ENCODE measurements at places on chromosomes 7 and 10.

GRCh38 chr10:18158773-18159265, 18.6 kb downstream of the CACNB2 start:
- DNase-seq, result no peak

- DNase-seq, result no peak
These were observed 281.1 kb upstream of the KLF14 start for GRCh38 chr7:131014906-131015656.

DNA sequence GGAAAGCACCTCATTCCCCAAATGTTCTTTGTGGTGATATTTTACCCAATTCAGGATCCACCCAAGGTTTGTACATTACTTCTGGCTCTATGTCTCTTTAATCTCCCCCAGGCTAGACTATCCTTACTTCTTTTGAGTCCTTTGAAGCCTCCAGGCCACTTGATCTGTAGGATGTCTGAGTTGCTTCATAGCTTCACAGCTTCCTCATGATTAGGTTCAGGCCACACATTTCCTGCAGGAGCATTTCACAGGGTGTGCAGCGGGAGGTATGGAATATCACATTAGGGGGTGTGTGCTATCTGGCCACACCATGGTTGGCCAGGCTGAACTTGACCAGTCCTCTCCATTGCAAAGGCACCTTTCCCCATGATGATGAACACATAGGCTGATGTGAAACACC, 18.7 kb downstream of the TSPAN15 start:
- DNase-seq, result no peak

DNA sequence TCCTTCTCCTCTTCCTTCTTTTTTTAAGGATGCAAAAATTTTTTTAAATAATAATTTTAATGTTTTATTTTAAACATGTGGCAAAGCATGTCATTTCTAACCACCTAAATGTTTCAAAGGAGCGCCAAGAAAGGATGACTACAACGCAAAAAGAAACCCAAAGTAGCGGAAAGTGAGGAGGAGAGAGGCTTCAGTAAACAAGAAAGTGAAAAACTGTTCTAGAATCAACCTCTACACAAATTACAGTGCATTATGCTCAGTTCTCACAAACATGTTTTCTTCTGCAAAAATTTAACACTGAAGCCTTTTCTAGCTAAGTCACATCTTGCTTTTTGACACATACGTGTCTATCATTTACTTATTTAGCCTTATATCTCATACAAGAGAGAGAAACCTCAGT, 948.6 kb downstream of the GATA3 start:
- no peak for DNase-seq

GRCh38 chr10:97771055-97771891, 526 bp downstream of the SFRP5 start:
- no peak for DNase-seq

DNA sequence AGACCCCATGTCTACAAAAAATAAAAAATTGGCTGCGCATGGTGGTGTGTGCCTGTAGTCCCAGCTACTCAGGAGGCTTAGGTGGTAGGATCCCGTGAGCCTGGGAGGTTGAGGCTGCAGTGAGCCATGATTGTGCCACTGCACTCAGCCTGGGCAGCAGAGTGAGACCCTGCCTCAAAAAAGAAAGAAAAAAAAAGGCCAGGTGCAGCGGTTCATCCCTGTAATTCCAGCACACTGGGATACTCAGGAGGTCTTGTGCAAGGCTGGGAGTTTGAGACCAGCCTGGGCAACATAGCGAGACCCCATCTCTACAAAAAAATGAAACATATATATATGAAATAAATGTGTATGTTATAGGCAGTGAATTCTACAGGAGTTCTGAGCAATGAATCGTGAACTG, 44.5 kb upstream of the UBE2H start:
- no peak for DNase-seq

DNA sequence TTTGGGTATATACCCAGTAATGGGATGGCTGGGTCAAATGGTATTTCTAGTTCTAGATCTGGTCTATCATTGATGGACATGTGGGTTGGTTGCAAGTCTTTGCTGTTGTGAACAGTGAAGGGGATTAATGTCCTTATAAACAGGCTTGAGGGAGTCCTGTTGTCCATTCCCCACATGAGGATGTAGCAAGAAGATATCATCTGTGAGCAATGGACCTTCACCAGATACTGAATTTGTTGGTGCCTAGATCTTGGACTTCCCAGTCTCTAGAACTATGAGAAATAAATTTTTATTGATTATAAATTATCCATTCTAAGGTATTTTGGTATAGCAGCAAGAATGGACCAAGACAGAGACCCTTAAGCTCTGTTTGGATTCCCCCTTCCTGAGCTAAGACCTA, 72.2 kb upstream of the RELN start:
- no peak for DNase-seq

- DNase-seq, result no peak
These were observed 1.1 kb upstream of the ARHGAP22 start for GRCh38 chr10:48605786-48606529.

DNA sequence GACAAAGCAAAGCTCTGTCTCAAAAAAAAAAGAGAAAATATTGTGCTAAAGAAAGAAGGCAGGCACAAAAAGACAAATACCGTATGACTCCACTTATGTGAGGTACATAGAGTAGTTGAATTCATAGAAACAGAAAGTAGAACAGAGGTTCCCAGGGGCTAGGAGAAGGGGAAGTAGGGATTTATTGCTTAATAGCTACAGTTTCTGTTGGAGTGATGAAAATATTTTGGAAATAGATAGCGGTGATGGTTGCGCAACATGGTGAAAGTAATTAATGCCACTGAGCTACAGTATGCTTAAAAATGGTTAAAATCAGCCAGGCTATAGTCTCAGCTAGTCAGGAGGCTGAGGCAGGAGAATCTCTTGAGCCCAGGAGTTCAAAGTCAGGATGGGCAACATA, 18.5 kb upstream of the NPFFR1 start:
- DNase-seq, result no peak

DNA sequence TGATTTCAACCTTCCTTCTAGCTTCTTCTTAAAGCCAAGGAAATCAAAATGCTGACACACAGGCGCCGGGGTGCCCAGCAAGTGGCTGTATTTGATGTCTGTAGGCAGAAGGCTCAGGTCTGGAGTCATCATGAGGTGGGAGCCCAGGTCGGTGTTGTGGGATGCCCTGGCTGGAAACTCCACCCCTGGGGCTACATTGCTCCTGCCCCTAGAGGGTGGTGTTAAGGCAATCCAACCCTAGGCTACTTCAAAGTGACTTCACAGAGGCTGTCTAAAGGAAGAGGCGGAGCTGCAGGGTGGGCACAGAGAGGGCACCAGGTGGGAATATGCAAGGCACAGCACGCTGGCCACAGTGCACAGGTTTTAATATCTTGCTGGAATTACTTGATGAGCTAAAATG, 200.9 kb downstream of the ADAM12 start:
- DNase-seq, result no peak

GRCh38 chr10:79354141-79354540, 6.9 kb downstream of the PPIF start:
- no peak for DNase-seq

GRCh38 chr10:129594811-129595210, 127.8 kb downstream of the MGMT start:
- no peak for DNase-seq

DNA sequence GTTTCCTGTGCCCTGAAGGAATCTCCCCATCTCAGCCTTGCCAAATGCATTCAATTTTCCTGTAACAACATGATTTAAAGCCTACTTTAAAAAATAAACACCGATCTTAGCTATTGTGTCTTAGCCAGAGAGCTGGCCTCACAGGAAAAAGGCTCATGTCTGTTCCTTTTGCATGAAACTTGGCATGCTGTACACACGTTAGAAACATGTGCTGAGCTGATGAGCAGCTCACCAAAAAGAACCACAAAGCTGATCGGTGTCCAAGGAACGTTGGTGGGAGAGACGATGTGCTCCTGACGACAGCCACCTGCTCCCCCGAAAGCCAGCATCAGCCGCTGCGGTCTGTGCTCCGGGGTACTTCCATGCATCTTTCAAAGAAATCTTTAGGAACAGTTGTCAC, 135.9 kb downstream of the ADARB2 start:
- no peak for DNase-seq

- DNase-seq, result no peak
These were observed 174.2 kb upstream of the INHBA start for GRCh38 chr7:41877118-41877517.

- no peak for DNase-seq
These were observed 156.8 kb upstream of the NFE2L3 start for GRCh38 chr7:25995216-25995615.

DNA sequence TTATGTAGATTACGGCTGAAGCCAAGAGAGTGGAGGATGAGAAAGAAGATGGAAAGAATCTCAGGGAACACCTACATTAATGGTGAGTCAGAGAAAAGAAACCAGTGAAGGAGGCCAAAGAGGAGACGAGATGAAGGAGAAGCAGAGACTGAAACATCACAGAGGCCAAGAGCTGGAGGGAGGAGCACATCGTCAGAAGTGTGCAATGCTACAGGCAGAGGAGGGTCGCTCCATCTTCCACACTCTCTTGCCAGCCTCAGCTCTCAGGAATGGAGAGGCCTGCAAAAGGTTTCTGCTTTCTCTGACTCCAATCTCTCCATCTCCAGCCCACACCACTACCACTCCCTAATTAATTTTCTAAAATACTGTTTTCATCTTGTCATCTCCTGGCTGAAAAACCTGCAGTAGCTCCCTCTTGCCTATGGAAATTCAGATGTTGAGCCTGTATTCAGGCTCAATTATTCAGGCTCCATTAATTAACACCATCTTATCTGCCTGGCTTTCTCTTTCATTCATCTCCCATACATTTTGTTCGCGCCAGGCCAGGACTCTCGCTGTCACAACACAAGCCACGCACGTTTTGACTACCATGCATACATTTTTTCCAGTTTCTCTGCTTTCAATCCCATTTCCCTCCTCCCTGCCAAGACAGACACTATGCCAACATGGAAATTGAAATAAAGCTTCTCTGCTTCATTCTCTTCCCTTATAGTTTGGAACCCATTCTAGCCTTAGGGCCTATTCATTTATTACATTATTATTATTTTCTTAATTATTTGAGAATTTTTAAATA, 165.8 kb downstream of the INHBA start:
- no peak for DNase-seq
